Fibroblast of skin of abdomen (primary cell): ENCODE measurements at places on chromosomes 1 and 21.

DNA sequence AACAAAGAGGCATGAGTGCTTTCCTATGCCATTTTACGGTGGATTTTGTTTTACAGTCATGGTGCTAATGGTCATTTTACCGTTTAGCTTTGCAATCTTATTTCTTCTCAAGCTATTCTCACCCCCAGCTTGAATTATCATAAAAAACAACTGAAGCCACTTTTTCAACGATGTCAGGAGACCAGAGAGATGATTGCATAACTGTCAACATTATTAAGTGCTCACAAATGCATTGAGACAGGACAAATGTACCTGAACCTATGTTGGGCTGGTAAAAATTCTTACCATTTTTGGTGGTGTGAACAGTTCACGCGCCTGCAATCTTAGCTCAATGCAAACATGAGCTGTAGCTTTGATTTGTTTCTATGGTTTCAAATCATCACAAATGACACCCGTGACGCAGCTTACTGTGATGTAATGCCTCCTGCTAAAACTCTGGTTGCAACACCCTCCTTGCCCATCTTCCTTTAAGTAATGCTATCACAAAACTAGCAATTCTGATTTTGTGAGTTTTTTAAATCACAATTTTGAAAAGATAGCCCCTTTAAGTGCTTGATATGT is 104.4 kb downstream of the UCHL5 start:
- no peak for DNase-seq

- DNase-seq = no peak
These were observed 167.8 kb downstream of the PATJ start for GRCh38 chr1:61910035-61910434.

- DNase-seq = no peak
These were observed 70.1 kb downstream of the FCRL5 start for GRCh38 chr1:157482174-157482573.

DNA sequence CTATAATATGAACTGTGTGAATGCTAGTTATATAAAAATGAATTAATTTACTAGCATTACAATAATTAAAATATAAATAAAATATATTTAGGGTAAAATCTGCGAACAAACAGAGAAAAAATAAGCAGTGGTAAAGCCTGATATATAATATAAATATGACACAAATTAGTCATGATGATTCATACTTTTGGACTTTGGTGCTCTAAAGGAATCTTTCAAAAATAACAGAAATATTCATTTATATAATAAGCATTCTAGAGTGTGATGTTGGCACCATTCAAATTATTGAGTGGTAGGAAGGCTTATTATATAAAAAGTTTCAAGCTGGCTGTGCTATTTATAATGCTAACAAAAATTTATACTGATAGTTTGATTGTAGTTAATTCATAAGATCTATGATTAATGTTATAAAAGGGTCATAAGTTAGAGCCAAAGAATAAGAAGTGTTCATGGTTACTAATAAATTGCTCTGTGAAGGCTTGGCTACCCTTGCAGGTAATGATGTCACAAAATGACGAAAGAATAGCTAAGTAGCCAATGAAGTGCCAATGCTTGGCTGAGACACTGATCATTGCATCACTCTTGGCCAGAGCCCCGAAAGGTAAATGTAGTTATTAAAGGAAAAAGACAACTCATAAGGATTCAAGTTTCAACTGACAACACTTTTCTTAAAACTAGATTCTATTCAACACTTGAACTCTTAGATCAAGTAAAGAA is 108.7 kb downstream of the USH2A start:
- DNase-seq = peak; percentile 3

GRCh38 chr1:184604152-184604900 is 150.3 kb downstream of the EDEM3 start:
- no peak for DNase-seq

GRCh38 chr1:51288578-51288977 is 41.8 kb downstream of the TTC39A start:
- no peak for DNase-seq

- DNase-seq = no peak
These were observed 25.6 kb downstream of the RNF187 start for GRCh38 chr1:228512781-228513198.

DNA sequence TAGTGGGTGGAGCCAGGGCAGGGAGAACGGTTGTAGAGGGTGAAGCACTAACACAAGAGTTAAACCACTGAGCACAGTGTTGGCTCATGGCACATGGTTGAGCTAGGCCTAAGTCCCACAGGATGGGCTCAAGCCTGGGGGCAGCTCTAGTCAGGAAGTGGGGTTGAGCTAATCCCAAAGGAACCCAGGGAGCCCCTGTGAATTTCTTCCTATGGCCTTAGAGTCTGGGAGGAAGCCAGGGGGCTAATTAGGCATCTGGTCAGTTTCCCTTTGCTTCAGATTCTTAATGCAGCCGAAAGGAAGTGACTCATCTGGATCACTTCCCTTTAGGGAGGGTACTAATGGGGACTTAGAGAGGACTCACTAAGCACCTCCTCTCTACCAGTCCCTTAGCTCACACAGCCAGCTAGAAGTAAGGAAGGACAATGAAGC is 10.1 kb downstream of the CFAP45 start:
- DNase-seq = peak; percentile 94
